ENCODE measurements at places on chromosomes 7 and 10.

DNA sequence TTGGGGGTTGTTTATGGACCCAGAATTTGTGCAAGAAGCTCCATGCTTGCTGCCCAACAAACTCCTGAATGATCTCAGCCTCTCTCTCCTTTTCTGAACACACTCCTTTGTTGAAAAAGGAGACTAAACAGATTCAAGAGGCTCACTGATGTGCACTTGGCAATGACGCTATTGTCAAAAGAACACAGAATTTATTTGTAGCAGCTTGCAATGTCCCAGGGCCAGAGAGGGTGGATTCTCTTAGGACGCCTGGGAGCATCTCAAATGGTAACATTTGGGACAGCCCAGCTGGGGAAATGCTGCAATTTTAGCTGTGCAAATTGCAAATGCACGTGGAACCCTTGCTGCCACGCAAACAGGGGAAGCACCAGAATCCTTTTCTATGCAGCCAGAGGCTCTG is 79.9 kb downstream of the GPR26 start:
- no peak for DNase-seq

GRCh38 chr10:131243076-131243475 is 68.4 kb downstream of the TCERG1L start:
- DNase-seq: no peak

DNA sequence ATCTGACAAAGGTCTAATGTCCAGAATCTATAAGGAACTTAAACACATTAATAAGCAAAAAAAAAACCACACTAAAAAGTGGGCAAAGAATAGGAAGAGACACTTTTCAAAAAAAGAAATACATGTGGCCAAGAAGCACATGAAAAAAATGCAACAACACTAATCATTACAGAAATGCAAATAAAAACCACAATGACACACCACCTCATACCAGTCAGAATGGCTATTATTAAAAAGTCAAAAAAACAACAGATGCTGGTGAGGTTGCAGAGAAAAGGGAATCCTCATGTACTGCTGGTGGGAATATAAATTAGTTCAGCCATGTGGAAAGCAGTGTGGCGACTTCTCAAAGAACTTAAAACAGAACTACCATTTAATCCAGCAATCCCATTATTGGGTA is 119.0 kb downstream of the LMBR1 start:
- no peak for DNase-seq

GRCh38 chr7:153641199-153641598 is 411.0 kb upstream of the DPP6 start:
- DNase-seq: no peak

DNA sequence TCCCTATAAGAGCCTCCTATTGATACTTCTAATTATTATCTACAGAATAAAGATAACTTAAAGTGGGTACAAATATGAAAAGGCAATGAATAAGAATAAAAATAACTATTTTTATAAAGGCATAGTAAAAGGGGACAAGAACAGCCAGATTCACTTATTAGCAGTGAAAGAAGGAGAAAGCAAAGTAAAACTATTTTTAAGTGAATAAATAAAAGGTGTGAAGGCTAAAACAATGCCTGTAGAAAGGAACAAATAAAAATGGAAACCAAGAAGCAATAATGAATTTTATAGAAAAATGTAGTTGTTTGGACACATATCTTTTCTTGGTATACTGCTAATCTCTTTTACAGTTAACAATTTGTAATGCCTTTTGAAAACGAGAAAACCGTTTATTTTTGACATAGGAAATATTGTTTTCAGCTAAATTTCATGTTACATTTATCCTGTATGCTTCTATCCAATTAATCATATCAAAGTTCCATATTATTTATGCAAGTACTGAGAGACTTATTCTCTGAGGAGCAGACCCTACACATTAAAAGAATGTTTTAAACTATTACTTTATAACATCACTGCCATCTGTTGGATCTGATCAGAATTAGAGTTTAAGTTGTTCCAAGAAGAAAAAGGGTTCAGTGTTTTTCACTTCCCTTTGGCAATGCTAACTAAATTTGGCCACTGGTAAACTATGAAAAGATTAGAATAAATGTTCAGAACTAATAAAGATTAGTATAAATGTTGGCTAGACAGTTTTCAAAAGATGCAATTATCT is 59.1 kb downstream of the ARMC3 start:
- peak; percentile 74 for DNase-seq

DNA sequence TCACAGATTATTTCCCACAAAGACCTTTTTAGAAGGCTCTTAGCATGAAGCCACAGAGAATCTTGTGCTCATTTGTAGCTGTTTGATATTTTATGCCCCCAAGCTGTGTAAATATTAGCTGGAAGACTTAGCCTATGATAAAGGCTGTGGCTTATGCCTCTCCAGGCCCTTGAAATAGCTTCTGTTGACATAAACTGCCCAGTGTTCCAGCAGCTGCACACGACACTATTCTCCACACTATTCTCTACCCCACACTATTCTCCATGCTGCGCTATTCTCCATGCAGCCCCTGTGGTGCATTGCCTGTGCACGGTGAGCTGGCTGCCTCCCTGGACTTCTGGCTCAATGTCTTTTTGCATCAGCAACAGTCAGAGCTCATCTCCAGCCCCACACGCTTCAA is 13.1 kb downstream of the DDC start:
- no peak for DNase-seq

- DNase-seq: no peak
These were observed 8.8 kb upstream of the CCNJ start for GRCh38 chr10:96034625-96035024.

DNA sequence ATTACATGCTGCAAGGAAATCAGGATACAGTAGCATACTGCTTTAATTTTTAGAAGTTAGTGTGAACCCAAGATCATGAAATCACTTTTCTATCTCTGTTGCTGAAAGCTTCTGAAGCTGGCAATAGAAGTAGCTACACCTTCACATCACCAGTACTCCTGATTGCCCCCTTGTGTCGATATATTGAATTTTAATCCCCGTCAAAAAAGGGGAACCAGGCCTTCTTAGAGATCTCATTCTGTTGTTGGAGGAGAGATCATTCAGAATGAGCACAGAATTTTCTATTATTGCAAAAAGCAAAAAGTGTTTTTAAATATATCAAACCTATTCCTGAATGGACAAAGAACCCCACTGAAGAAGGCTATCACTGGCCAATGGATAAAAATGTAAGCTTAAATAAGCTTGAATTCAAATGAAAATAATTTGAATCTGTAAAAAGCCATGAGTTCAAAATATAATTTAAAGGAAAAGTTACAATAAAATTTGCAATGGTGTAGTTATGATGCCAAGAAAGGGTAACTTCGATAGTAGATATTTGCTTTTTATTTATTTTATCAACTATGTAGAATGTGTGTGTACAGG is 39.7 kb upstream of the TEX47 start:
- peak; percentile 66 for DNase-seq

DNA sequence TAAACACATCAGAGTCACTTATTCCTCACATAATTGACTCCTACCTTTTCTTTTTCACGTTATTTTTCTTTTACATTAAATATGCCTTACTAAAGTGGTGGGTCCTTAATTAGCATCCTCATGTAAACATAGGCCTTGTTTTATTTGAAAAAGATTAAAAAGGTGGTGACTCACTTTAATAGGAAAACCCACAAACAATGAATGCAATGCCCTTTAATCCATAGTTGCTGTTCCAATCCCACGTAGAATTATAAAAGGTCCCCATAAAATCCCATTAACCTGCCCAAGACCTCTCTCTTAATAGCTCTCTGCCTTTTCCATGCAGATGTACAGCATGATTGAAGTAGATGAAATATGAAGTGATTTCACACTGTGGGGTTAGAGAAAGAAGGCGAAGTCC is 32.2 kb downstream of the SLC16A12 start:
- DNase-seq: no peak

- DNase-seq: peak; percentile 43
These were observed 23.9 kb downstream of the OPALIN start for GRCh38 chr10:96334616-96335526.

DNA sequence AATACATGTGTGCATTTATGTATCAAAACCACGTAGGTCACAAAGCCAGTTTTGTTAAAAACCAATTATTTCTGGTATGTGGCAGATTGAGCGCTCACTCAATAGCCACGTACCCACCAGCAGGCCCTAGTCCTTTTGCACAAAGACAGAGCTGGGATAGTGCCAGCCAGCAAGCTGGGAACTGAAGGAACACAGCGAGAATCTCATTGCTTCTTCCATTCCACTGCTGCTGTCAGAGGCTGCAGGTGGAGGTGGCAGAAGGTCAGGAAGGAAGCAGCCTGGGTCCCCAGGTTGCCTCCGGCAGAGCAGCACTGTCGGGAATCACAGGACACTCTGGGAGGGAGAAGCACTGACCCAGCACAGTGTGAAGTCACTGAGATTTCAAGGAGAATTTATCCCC is 385.5 kb upstream of the PFKP start:
- DNase-seq: no peak

DNA sequence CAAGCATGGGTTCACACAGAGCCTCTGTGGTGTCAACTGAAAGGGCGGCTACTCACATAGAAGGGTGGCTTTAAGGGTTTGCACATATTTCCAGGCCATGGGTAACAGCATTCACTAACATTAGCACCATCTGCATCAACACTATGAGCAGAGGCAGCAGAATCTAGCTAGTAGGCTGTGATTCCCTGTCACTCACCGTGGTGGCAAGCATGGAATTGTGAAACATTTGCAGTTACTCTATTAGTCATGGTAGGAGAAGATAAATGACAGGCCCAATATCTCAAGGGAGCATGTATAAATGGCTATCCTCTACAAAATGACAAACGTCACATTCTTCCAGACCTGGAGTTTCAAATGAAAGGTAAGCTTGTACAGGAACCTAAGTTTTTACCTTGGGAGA is 32.2 kb upstream of the CUBN start:
- no peak for DNase-seq

- no peak for DNase-seq
These were observed 745.4 kb downstream of the PHTF2 start for GRCh38 chr7:78543976-78544375.

GRCh38 chr7:87552351-87552900 is 48.3 kb downstream of the ABCB1 start:
- no peak for DNase-seq

GRCh38 chr7:25206765-25207164 is 21.5 kb downstream of the NPVF start:
- DNase-seq: peak; percentile 19

- DNase-seq: peak; percentile 90
These were observed 111.9 kb downstream of the USP6NL start for GRCh38 chr10:11499425-11500071.

GRCh38 chr7:37493123-37493522 is 44.5 kb upstream of the ELMO1 start:
- no peak for DNase-seq

DNA sequence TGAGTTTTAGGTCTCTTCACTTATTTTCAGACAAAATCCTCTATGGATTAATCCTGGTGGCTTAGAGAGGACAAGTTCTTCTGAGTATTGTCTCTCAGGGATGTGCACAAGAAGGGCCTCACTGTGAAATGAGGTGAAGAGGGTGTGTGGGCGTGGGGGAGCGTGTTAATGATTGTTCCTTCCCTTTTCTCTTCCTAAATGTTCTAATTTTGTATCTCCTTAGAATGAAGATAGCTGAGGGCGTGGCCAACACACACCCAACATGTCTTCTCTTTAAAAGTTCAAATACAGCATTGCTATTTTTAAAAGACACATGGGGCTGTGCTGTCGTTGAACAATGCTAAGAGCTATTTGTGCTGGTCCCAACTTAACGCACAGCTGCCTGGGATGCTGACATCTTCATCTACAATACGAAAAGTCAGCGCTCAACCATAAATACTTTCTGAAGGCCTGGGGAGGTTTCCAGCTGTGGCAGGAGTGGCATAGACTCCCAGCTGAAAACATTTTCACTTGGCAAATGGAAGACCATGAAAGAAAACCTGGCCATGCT is 135.9 kb downstream of the JCAD start:
- DNase-seq: peak; percentile 3

DNA sequence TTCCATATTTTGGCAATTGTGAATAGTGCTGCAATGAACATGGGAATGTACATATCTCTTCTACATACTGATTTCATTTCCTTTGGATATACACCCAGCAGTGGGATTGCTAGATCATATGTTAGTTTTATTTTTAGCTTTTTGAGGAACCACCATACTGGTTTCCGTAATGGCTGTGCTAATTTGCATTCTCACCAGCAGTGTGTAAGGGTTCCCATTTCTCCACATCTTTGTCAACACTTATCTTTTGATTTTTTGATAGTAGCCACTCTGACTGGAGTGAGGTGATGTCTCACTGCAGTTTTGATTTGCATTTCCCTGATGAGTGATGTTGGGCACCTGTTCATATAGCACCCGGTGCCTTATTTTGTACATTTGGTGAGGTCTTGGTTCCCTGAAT is 519.6 kb downstream of the REEP3 start:
- no peak for DNase-seq

DNA sequence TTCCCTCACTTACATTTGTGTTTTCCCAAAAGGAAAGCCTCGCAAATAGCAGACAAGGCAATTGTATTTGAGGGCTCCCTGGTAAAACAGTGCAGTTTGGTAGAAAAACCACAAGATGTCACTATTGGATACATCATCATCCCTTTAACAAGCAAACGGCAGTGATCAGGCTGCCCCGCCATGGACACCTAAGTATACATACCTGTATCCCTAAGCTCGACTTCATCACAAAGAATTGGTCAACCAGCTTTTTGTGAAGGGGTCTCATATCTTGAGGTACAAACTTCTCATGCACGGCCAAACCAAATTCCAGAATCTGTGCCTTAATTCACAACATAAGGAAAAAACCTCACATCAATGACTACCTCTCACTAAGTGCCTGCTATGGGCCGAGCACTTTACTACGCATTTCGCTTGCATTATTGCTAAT is 179.5 kb upstream of the IMMP2L start:
- peak; percentile 75 for DNase-seq

DNA sequence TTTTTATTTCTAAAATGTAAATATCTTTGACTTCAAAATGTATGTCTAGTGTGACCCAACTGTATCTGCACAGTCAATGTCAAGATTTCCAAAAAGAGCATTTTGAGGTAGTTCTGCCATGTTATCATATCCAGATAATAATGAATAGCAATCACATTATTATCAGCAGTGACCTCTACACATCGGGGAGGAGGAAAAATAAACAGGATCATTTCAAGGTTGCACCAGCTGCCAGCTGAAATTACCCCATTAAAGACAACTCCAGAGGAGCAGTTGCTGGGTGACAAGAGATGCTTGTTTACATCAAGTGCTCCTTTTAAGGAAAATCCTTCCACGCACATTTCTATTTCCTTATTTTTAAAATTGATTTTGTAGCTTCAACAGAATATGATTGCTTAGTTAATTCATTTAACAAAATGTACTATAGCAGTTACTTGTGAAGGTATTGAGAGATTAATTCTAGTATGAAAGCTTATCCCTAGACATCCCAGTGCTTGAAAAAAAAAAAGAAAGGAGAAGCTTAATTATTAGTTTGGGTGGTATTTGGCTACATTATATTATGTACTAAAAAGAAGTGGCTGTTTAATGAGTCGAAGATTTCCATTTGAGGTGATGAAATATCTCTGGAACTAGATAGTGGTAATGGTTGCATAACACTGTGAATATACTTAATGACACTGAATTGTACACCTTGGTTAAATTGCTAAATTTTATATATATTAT is 19.3 kb upstream of the SLC35G1 start:
- no peak for DNase-seq
